ENCODE measurements at places on chromosomes 13 and 19.

GRCh38 chr19:38015216-38015615 is 108.2 kb downstream of the SIPA1L3 start:
- no peak for DNase-seq

DNA sequence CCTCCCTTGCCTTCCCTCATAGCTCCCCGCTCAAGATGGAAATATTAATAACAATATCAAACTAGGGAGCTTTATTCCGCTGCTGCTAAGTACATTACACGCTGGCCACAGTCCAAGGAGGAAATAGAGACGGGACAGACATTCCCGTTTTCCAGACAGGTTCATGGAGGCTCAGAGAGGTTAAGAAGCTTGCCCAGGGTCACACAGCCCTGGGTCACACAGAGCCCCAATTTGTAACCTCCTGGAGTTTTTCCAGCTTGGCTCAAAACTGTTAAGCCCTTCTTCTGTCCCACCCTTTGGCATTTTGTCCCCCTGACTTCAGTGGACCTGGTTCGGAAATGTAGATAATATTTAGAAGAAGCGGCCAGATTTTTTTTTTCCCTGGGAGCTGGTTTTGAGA is 2.0 kb downstream of the BICRA start:
- DNase-seq = no peak

- DNase-seq = no peak
These were observed 559 bp upstream of the RPL21 start for GRCh38 chr13:27250833-27251165.

GRCh38 chr13:81395368-81395767 is 1054.4 kb upstream of the SPRY2 start:
- no peak for DNase-seq

DNA sequence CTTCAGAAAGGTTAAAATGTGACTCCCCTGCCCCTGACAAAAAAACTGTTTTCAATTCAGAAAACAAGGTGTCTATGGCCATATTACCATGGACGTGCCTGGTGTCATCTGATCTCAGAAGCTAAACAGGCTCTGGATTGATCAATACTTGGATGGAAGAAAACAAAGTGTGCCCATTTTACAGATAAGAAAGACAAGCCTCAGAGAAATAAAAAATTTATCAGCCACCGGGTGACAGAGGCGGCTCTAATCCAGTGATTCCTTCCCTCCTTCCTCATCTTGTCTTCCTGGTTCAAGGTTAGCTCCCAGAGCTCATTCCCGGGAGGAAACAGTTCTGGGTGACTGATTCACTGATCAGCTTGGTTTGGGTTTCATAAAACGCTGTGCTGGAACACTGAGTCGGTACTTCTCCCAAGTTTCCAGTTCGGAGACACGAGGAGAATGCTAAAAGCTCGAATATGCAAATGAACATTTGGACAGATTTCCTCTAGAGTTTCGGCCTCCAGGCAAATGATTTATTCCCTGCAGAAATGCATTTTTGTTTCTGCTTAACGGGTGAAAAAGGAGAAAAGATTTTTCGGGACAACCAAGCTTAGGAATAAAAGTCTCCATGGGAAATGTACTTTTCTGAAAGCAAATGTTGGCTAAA is 211.2 kb downstream of the UQCRFS1 start:
- DNase-seq = no peak

- no peak for DNase-seq
These were observed 40.3 kb downstream of the RCBTB2 start for GRCh38 chr13:48492470-48493065.

GRCh38 chr19:6577476-6578125 is 13.3 kb downstream of the CD70 start:
- no peak for DNase-seq

- DNase-seq = no peak
These were observed 108.3 kb downstream of the SLITRK5 start for GRCh38 chr13:87779426-87779825.

- no peak for DNase-seq
These were observed 21.0 kb downstream of the SMIM24 start for GRCh38 chr19:3459089-3459881.

DNA sequence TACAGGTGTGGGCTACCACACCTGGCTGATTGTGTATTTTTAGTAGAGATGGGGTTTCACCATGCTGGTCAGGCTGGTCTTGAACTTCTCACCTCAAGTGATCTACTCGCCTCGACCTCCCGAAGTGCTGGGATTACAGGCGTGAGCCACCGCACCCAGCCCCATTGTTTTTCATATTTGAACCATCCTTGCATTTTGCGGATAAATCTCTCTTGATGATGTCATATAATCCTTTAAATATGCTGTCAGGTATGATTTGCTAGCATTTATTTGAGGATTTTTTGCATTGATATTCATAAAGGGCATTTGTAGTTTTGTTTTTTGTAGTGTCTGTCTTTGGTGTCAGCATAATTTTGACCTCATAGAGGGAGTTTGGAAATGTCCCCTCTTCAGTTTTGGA is 5.7 kb downstream of the ZNF101 start:
- DNase-seq = no peak

GRCh38 chr19:16033136-16033530 is 43.2 kb upstream of the TPM4 start:
- DNase-seq = no peak

DNA sequence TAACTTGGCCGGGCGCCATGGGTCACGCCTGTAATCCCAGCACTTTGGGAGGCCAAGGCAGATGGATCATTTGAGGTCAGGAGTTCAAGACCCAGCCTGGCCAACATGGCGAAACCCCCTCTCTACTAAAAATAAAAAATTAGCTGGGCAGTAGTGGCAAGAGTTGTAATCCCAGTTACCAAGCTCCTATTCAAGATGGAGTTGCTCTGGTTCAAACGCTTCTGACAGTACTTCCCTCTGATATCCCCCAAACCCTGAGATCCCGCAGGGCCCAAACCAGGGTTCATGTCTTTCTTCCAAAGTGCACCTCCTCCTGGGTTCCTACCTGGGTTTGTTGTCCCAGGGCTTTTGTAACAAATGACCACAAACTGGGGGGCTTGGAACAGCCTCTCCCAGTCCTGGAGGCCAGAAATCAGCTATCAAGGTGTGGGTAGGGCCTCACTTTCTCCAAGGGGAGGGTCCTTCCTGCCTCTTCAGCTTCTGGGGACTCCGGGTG is 13.7 kb downstream of the CELF5 start:
- no peak for DNase-seq

DNA sequence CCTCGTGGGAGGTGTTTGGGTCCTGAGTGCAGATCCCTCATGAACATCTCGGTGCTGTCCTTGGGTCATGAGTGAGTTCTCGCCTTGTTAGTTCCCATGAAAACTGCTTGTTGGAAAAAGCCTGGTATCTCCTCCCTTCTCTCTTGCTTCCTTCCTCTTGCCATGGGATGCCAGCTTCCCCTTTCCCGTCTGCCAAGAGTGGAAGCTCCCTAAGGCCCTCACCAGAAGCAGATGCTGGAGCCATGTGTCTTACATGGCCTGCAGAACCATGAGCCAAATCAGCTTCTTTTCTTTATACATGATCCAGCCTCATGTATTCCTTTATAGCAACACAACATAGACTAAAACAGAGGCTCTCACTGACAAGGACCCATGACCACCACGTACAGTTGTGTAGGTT is 8.2 kb downstream of the ADGRE2 start:
- no peak for DNase-seq

GRCh38 chr19:56538254-56538760 is 441 bp upstream of the ZFP28 start:
- DNase-seq = peak; percentile 49

- DNase-seq = no peak
These were observed 13.8 kb downstream of the TJP3 start for GRCh38 chr19:3721887-3722442.

DNA sequence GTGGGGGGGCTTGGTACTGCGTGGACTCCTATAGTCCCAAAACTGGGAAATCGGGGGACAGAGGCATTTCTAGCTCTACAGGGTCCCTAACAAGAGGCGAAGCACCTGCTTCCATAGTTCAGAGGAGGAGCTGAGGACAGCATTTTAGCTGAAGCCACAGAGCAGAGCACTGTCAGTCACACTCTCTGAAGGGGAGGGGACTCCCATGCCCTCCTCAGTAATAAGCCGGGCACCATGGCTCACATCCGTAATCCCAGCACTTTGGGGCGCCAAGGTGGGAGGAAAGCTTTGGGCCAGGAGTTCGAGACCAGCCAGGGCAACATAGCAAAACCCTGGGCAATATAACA is 3.8 kb downstream of the NPAS1 start:
- no peak for DNase-seq

GRCh38 chr13:30770929-30771328 is 35.6 kb downstream of the ALOX5AP start:
- DNase-seq = no peak

DNA sequence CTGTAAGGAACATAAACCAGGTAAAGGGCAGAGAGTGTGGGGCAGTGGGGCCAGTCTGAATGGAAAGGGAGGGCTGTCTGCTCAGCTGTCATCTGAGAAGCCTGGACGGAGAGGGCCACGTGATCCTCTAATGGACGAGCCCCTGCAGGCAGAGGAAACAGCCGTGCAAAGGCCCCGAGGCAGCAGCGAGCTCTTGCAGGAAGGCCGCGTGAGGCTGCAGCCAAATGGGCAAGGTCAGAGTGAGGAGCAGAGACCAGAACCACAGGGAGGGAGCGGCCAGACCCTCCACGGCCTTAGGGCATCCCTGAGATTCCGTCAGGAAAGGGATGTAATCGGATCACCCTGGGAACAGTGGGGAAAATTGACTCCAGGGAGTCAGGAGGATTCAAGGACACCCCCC is 4.4 kb downstream of the LILRB4 start:
- no peak for DNase-seq

DNA sequence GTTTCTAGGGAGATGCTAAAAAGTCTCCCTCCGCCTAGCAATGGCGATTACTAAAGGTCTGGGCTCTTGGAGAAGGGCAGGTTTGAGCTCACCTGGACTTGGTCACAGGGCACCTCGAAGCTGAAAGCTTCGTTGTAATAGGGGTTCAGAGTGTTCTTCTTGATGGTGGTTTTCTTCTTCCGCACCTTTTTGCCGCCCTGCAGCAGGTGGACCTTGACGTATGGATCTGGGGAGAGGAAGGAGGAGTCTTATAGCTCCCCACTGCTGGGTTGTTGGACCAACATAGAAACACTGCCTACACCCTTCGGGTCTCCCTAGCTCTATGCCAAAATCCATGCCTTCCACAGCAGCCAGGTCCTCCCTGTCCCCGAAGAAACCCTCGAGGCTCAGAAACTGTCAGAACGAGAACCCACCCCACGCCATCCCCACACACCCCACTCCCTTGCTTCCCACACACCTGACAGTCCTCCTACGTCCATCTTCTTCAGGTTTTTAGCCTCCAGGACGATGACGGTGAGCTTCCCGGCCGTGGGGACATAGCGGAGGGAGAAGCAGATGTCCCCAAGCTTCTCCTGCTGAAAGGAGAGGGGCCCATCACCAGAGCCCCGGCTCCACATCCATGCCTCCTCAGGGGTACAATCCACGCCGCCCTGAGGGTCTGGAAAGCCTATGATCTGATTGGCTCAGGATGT is 5.5 kb downstream of the SYT5 start:
- no peak for DNase-seq

GRCh38 chr19:11159598-11160439 is 4.2 kb upstream of the SPC24 start:
- DNase-seq = no peak

DNA sequence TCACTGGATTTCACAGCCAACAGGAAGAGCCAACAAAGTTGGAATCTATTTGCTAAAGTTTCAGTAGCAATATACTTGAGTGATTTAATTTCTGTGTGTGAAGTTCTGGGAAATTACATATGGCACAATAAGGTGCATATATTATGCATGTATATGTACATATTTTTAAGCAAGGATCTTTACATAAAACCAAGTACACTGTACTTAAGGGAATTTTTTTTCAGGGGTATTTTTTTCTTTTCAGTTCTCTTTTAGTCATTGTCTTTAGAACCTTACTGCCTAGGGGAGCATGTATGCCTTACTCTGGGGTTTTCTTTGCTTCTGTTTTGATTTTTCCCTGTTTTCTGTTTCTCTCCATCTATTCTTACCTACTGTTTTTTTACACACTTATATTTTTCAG is 7.4 kb downstream of the RAP2A start:
- DNase-seq = no peak

GRCh38 chr19:3665681-3666544 is 34.4 kb downstream of the PIP5K1C start:
- DNase-seq = no peak

DNA sequence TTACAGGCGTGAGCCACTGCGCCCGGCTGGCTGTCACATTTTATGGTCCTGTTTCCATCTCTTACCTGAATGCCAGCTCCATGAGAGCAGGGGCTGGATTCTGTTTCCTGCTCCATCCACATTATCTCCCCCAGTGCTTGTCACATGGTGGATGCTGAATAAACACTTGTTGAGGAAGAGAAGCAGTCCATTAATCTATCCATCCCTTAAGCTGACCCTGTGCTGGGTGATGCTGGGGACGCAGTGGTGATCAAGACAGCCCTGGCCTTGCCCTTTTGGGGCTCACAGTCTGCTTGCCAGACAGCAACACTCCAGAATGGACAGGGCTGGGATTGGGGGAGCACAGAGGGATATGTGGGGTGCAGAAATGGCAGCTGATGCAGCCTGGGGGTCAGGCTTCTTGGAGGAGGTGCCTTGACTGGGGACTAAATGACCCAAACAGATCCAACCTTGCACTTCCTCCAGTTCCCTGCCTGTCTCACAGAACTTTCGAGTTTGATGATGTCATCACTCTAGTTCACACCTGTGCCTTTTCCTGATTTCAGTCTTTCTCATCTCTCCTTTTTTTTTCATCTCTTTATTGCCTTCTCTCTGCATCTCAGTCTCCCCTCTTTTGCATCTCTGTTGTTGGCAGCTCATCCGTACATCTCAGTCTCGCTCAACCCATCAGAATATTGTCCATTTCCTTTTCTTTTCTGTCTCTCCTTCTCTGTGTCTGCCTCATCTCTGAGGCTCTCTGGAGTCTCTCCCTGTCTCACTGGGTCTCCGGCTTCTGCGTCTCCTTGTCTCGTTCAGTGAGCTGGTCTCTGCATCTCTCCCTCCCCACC is 4.6 kb downstream of the IRF2BP1 start:
- no peak for DNase-seq

GRCh38 chr13:94761407-94761806 is 49.1 kb upstream of the SOX21 start:
- DNase-seq = no peak

DNA sequence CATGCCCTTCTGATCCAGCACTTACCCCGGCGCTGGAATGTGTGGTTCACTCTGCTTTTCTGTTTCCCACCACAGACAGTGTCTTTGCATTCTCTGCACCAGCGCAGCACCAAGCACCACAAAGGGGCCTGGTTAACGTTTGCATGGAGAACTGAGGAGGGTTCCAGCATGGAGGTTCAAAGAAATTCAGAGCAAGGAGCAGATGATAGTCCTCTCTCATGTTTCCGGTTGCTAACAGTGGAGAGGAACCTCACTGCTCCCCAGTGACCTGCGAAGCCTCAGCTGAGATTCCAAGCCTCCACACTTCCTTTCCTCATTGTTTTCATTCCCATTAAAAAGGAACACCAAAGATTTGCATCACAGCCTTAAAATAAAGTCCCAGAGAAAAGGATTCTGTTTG is 99.7 kb downstream of the STARD13 start:
- DNase-seq = no peak

GRCh38 chr13:35621989-35622388 is 145.5 kb upstream of the MAB21L1 start:
- no peak for DNase-seq
